Common myeloid progenitor, CD34-positive (primary cell): ENCODE measurements at places on chromosomes 6 and 20.

DNA sequence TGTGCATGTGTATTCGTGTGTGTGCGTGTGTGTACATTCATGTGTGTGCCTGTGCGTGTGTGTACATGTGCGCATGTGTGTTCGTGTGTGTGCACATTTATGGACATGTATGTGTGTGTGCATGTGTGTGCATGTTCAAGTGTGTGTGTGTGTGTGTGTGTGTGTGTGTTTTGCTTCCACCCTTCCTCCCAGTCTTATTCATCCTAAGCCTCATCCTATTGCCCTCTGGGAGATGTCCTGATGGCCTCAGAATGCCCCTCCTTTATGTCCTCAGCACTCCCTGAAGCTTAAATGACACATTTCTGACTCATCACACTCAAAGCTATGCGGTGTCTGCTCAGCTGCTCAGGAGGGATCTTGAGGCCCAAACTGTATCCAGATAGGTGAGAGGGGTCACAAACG lies 76.6 kb upstream of the CCDC167 start:
- DNase-seq, result no peak

- DNase-seq, result no peak
Measured at GRCh38 chr6:129890164-129890563, 29.0 kb upstream of the TMEM244 start.

GRCh38 chr6:5531853-5532375 lies 270.6 kb downstream of the FARS2 start:
- no peak for DNase-seq

GRCh38 chr6:39951191-39951590 lies 16.9 kb upstream of the MOCS1 start:
- no peak for DNase-seq

DNA sequence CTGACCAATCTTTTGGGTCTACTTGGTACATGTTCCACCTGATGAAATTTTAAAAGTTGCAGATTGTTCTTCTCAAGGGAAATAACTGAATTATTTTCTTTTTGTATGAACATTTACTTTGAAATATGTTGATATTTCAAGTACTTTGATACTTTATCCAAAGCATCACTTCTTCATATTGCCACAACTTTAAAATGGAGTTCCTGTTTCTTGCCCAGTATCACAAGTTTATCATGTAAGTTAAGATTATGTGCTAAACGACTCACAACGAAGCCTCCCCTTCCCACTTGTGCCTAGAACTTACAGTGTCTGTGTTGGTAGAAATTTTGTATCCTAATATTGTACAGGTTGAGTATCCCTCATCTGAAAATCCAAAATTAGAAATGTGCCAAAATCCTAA lies 108.4 kb downstream of the ARID1B start:
- no peak for DNase-seq
